ENCODE measurements at places on chromosomes 2 and 18.

GRCh38 chr18:34947711-34948125 lies 93.5 kb upstream of the MAPRE2 start:
- DNase-seq = peak; percentile 38

DNA sequence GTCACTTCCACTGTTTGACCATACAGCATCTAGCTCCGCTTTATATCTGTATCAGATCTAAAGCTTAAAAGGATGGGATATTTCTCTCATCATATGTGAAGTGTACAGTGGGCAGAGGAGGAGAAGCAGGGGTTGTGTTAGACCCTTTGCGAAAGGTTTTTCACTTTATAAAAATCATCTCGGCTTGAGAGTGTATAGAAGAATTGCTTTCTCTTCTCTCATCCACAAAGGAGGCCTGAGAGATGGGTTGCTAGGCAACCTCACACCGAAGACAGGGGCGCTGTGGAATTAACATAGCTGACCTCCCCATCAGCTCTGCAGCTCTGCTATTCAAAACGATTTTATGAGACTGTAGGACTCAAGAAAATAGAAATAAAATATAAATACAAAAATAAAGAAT lies 70.2 kb upstream of the GALNT3 start:
- no peak for DNase-seq

DNA sequence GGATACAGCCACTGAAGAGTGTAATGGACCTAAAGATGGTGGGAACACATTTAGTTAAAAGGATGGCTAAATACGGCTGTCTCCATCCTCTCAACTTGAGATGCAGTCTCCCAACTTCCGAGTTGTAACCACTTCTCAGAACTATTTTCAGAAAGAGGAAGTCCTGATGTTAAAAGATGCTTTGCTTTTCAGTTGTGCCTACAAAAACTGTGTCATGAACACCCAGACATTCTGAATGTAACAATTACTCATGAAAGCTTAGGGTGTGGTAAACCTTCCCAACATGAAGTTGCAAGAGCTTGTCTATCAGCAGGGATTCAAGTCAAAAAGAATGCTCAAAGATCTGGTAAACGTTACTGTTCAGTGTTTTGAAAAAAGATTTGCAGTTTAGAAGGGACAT lies 147.9 kb downstream of the DOCK10 start:
- no peak for DNase-seq

GRCh38 chr18:59719544-59720181 lies 22.4 kb upstream of the CCBE1 start:
- DNase-seq = peak; percentile 96

GRCh38 chr2:16960579-16960978 lies 294.9 kb upstream of the CYRIA start:
- DNase-seq = no peak

DNA sequence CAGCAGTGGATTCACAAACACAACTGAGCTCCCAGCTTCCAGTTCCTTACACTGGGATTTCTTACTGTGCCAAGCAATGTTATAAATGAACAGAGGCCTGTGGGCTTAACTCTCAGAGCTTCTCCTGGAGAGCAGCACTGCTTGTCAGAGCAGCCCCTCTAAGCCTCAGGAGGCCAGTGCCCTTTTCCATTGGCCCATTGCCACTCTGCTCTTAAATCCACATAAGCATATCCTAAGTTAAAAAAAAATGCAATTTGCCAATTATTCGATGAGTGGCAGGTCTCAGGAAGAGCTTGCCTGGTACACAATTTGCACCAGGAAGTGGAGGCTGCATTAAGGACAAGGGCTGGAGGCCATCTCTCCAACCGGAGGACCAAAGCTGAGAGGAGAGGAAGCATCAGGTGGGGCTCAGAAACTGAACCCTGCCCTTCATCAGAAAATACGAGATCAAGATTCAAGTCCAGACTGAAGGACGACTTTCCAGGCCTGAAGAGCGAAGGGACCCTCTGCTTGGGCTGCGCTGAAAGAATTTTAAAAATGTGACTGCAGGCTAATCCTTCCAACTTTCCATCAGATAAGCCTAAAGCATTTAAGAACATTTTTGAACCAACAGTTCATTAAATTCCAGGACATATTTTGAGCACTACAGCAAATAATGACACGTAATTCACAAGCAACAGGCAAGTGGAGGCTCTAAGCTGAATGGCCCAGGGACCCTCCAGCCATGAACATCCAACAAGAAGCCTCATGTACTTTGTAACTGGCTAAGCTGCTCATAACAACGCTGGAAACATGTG lies 28.4 kb upstream of the PXDN start:
- DNase-seq = peak; percentile 38

GRCh38 chr2:62826141-62826540 lies 120.6 kb downstream of the EHBP1 start:
- peak; percentile 75 for DNase-seq

DNA sequence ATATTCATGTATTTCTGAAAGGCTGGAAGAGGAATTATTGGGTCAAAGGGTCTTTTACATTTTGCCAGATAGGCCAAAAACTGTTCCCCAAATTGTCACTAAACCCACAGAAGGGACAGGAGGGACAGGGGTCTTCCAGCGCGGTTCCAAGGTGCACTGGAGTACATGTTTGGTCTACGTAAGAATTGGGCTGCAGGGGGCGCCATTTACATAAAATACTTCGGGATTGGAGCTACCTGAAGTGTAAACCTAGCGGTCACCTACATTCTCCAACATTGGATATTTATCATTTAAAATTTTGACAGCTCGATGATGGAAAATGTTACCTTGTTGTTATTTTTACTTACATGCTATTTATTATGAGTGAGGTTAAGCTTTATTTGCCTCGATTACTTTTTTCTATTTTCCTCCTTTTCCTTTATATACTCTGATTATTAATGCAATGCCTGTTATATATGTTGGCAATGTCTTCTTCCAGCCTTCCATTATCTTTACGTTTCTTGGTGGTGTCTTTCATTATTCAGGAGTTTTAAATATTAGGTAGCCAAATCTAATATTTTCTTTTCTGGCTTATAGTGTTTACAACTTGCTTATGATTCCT lies 43.0 kb upstream of the RAB6C start:
- DNase-seq = no peak

GRCh38 chr2:169583518-169583917 lies 633 bp upstream of the PPIG start:
- DNase-seq = no peak

GRCh38 chr18:75548353-75548905 lies 120.9 kb upstream of the SMIM21 start:
- DNase-seq = no peak

GRCh38 chr2:217906798-217907197 lies 96.0 kb downstream of the TNS1 start:
- DNase-seq = no peak

- DNase-seq = no peak
Observed at GRCh38 chr18:2597639-2598038, 26.3 kb downstream of the NDC80 start.

DNA sequence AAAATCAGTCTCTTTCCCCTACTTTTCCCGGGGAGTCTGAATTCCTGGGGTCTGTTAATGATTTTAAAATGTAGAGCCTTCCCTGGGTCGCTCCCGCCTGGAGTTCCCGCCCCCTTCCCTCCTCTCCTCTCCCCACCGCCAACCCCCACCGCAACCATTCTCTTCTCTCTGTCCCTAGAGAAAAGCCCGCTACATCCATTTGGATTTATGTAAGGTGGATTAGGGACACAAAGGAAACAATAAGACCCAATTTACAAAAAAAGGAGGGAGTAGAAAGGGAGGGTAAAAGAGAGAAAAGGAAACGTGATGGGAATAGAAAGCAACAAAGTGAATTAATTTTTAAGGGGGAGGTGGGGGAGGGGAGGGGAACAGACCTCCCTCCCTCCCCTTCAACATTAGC lies 2.2 kb downstream of the EPHA4 start:
- DNase-seq = no peak

- no peak for DNase-seq
Observed at GRCh38 chr18:79459946-79460480, 64.3 kb downstream of the NFATC1 start.

- no peak for DNase-seq
Observed at GRCh38 chr2:8053216-8053615, 628.6 kb upstream of the ID2 start.

DNA sequence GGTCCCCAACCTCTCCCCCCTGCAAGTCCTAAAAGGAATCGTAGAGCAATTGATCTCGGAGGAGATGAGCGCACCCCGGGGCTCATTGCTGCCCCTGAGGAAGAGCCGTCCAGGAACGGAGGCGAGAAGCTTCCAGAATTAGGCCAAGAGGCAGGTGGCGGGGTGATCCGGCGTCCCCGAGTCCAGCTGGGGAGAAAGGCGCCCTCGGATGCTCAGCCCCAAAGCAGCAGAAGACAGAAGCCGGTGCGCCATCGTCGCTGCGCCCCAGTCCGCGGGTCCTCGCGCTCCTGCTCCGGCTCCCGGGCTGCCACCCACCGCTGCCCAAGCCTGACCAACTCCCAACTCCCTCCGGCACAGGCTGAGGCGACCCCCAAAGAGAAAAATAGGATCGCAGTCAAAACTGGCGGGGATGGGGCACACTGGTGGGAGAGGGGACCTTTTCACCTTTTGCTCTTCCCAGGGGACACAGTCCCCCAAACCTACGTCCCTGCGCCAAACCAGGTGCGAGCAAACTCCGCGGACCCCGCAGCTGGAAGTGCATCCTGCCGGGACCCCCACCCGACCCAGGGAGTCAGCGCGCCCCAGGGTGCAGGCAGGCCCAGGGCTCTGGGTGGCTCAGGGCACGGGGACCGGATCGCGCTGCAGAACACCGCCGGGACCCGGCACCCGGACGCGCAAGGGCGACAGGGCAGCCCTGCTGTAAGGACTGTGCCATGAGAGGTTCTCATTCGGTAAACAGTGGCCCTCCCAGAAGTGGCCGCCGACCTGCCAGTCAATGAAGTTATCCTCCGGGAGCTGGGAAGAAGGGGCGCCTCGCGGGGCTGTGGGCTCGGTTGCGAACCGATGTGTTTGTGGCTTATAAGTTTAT lies 8.4 kb upstream of the MEIS1 start:
- no peak for DNase-seq

DNA sequence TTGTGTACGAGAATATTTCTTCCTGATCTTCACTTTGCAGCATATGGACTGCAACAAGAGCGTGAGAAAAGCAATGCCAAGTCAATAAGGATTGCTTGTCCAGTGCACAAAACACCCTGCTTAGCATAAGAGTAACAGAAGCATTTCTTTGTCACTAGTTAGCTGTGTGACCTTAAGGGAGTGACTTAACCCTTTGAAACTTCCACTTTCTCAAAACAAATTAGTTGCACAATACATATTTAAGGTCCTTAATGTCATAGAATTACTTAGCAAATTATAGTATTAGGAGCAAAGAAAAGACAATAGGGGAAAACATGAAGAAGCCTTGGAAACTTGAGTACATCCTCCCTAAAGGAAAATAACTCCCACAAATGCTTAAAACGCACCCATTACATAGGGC lies 230.1 kb downstream of the RNF152 start:
- DNase-seq = no peak

DNA sequence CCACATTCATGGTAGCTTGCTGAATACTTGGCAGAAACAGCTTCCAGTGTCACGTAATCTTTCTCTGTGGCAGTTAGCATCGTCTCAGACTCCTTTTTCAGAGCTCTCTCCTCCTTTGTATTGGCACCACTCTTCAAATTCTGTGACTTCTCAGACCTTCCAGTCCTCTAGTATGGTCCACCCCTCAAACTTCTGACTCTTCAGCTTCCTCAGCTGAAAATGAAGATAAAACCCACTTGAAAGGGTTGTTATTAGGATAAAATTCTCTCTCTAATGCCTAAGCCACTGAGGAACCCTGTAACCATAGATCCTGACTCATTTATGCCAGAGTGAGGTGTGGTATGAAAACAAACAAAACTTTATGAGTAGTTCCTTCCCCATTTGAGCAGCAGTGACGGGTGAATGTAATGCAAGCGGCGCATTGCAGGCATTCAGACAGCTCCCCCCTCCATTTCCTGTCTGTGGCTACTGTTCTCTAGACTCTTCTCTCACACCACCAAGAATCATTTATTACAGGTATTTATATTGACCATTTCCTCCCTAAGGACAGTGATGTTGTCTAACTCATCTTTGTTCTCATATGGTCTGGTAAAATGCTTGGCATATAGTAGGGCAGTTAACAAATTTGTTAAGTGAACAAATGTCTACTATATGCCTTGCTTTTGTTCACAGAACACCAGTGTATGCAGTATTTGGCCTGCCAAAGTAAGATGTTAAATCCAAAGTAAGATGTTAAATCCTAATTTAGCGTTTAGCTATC lies 35.3 kb downstream of the GALNT1 start:
- peak; percentile 88 for DNase-seq

DNA sequence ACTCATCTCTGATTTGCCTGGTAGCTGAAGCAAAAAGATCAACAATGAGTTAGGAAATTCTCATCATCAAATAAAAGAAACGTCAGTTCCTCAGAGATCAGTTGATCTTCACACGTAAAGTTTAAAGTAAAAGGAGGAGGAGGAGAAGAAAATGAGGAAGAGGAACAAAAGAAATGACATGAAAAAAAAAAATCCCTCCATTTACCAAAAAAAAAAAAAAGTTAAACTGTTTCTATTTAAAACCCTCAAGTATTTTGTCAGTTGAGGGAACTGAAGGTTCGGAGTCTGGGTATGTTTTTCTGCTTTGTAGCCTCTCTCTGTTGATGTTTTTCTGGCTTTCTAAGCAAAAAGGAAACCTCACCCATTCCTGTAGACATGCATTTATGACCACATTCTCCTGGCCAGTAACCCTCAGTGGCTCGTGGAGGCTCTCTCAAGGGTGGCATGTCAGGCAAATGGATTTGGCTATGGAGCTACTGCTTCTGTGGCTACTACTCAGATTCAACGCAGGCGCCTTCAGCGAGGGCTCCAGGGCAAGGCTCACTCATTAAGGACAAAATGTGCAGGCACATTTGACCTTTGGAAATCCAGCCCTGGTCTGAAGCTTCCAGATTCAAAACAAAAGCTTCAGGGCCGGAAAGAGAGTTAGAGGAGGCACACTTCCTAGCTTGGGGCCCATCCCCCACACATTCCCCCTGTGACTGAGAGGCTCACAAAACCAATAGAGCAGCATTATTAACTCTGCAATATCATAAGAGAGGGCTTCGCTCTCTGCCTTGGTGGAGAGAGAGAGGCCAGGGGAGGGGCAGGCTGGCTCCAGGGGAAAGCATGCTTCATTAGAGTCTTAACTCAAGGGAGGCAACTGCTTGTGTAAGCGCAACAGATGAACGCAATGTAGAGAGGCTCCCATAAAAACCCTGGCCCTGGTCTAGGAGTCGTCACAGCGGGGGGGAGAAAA lies 22.3 kb downstream of the KLF7 start:
- DNase-seq = peak; percentile 60

GRCh38 chr2:46336283-46336959 lies 39.2 kb downstream of the EPAS1 start:
- DNase-seq = peak; percentile 54

DNA sequence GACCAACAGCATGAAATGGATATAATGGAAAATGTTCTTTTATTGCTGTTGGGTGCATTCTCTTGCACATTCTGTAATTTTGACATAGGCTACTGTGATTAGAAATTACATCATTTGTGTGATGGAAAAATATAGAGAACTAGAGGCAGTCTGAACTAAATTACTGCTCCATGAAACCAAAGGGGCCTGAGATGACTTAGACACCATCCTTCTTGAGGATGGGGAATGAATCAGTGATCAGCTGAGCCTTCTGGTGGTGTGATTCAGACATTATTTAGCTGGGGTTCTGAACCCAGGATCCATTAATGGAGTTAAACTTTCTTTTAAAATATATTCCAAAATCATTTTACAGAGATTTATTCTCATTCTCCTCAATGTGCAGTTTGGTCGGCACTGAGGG lies 135.8 kb downstream of the LDLRAD4 start:
- no peak for DNase-seq

Data from fibroblast of skin of scalp (primary cell).